Activated CD4-positive, CD25-positive, alpha-beta regulatory T cell treated with anti-CD3 and anti-CD28 coated beads, Interleukin-2, amount 50 U/mL, for 72 hours (primary cell): ENCODE measurements at places on chromosomes 12 and 14.

GRCh38 chr14:22483863-22484593 lies 105.0 kb downstream of the DAD1 start:
- DNase-seq: no peak

- no peak for DNase-seq
Measured at GRCh38 chr12:78636231-78636855, 228.2 kb upstream of the SYT1 start.

DNA sequence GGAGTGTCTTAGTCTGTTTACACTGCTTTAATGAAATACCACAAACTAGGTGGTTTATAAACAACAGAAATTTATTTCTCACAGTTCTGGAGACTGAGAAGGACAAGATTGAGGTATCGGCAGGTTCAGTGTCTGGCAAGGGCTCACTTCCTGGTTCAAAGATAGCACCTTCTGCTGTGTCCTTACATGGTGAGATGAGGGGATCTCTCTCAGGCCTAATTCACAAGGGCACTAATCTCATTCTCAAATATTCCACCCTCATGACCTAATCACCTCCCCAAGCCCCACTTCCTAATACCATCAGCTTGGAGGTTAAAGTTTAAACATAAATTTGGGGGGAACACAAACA lies 35.0 kb upstream of the PLEK2 start:
- DNase-seq: no peak

GRCh38 chr14:22556021-22556989 lies 32.7 kb downstream of the DAD1 start:
- DNase-seq: peak; percentile 93

GRCh38 chr14:22497671-22498093 lies 91.3 kb downstream of the DAD1 start:
- no peak for DNase-seq

DNA sequence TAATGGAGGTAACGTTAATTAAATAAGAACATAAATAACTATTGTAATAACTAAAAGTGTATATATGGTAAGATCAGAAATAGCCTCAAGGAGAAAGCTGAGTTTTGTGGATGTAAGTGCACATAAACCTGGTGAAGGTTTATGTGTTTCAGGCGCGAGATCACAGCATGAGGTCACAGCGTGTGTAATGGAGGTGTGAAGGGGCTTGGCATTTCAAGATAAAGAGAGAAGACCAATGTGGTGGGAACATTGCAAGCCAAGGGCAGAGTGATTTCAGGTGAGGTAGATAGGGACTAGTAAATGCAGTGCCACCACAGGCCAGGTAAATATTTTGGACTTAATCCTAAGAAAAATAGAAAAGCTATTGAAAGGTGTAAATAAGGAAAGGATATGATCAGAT lies 21.7 kb upstream of the KICS2 start:
- no peak for DNase-seq

- no peak for DNase-seq
Measured at GRCh38 chr12:110330544-110330943, 49.5 kb downstream of the ATP2A2 start.

DNA sequence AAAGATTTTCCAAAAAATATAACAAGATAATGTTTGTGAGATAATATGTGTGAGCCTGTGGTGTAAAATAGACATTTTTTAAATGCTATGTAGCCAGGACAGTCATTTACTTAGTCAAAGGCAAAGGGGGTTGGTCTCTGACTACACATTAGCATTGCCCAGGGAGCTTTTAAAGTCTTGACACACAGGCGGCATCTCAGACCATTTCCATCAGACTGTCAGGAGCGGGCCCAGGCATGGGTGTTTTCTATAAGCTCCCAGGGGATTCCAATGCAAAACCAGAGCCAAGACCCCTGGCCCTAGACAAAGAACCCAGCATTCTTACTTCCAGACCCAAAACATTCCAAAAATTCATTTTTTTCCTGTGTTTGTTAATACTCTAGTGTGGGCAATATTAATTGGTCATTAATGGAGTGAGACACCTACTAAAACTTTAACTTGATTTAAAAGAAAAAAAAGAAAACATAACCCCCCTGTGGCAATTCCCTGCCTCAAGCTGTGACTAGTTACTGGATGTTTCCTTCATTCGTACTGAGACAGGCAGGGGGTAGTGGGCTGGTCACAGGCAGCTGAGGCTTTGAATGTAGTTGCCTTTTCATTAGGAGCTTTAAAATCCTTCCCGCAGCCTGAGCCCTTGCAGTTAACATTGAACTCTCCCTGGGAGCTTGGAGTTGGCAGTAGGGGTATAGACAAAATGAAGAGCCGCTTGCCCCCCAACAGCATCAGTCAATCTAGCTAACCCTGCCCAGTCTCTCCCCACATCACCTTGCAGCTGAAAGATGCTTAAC lies 103.7 kb downstream of the CMKLR1 start:
- no peak for DNase-seq

GRCh38 chr14:51616724-51617409 lies 34.8 kb upstream of the FRMD6 start:
- DNase-seq: no peak

- peak; percentile 99 for DNase-seq
Measured at GRCh38 chr12:6890789-6891645, 13.6 kb upstream of the LRRC23 start.

GRCh38 chr12:113476176-113476986 lies 4.7 kb upstream of the LHX5 start:
- no peak for DNase-seq

DNA sequence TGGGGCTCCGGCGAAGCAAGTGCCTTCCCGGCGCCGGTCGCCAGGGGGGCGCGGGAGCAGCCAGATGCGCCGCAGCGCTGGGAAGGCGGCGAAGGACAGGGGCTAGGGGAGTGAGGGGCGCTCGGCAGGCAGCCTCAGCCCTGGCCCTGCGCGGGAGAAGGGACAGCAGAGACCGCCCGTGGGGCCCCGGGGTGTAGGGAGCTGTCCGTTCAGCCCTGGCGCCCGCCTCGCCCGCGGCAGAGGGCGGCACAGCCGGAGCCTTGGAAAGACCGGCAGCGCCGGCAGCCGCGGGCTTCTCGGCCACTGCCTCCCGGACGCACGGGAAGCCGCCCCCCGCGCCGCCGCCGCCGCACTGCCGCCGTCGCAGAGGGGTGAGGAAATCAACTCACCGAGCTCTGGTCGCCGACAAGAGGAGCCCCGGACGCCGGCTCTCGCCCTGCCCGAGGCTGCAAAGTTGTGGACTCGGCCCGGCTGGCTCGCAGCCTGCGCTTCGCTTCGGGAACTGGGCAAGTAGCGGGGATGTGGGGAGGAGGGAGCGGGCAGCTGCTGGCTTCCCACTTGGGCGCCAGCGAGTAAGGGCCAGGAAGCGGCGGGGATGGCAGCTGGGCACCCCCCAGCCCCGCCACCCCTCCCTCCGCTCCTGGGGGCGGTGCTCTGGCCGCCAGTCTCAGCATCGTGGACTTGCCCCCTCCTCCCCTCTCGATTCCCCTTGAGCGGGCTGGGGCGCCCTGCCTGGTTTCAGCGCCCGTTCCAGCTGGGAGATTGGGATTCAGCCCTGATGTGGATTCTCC lies at the start of gene ZDHHC22:
Gene ZDHHC22 (minus strand): TSS at position 578 of the 791 bp plus-strand sequence. CDS start 2,053 bp downstream, outside the sequence.
- no peak for DNase-seq

DNA sequence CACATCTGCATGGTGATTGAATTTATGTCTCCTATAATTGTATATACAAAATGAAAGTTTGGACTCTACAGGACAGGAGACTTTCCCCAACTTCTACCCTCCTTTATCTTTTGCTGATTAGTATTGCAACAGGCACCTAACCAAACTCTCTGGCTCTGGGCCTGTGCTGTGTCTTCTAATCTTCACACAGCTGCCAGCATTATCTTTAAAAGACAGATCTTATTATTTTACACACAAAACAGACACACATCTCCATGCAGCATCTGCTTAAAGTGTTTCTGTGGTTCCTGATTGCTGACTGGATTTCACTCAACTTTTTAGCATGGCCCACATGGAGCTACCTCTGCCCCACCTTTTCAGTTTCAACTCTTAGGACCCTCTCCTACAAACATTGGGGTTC lies 154.9 kb upstream of the PELI2 start:
- DNase-seq: no peak

DNA sequence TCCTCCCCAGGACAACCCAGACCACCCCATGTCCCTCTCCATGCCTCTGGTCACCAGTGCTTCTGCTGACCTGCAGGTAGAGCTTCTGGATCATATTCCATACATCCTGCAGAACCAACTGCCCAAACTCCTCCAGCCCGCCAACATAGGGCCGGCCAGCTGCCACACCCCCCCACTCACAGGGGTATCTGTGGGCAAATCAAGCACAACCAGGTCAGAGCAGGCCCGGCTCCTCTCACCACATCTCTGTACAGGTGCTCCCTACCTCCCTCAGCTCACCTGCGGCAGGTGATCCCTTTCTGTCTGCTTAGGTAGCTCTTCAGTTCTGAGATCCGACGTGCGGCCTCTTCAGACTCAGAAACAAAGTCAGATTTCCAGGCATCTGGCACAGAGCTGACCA lies 29.0 kb downstream of the TEP1 start:
- no peak for DNase-seq

- no peak for DNase-seq
Measured at GRCh38 chr14:78016532-78016931, 153.6 kb upstream of the NRXN3 start.

DNA sequence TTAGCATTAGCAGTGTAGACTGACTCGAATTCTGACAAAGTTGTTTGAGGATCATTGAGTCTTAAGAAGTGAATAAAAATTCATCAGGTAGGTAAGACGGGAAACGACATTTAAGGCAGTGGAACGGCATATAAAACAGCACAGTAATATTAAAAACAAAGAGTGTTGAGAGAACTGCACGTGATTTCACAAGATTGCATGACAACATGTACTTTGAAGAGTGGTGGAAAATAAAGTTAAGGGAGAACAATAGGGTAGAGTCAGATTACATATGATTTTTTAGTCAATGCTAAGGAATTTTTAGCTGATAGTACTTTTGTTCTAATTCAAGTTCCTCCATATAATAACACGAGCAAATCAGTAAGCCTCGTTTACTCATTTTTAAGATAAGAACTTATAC lies 115.4 kb downstream of the SOX5 start:
- no peak for DNase-seq

DNA sequence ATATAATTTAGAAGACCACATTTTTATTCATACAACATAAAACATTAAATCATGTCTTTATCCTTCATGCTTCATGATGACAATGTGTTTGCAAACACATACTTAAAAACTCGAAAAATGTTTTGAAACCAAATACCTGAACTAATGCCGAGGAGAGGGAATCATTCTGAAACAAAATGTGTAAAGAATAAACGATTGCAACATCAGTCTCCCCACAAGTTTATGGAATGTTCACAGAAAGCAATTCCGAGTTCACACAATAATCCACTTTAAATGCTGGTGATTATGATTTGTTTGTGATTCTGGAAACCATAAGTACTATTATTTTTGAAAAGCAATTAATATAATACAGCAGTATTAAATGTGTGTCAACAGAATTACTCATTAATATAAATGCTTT lies 84.5 kb upstream of the PDZRN4 start:
- no peak for DNase-seq

DNA sequence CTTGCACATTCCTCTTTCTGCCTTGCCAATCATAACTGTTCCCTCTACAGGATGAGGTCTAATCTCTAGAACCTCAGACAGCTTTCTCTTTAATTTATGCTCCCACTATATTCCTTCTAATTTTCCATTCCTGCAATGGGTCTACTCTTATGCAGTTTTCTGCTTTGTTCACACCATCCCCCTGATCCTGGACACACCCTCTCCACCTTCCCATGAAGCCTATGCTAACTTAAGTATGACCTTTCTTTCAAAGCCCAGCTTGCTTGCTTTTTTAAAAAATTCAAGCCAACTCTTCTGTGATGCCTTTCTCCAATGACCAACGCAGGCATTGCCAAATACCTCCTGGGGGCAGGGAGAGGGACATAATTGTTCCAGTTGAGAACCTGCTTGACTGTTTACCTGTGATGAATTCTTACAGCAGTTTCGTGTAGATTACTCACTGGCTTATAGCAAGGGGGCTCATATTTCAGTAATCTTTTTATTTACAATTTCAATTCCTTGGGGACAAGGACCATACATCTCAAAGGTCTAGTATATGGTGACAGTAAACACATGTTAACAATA lies 7.8 kb downstream of the SLC38A1 start:
- DNase-seq: no peak

DNA sequence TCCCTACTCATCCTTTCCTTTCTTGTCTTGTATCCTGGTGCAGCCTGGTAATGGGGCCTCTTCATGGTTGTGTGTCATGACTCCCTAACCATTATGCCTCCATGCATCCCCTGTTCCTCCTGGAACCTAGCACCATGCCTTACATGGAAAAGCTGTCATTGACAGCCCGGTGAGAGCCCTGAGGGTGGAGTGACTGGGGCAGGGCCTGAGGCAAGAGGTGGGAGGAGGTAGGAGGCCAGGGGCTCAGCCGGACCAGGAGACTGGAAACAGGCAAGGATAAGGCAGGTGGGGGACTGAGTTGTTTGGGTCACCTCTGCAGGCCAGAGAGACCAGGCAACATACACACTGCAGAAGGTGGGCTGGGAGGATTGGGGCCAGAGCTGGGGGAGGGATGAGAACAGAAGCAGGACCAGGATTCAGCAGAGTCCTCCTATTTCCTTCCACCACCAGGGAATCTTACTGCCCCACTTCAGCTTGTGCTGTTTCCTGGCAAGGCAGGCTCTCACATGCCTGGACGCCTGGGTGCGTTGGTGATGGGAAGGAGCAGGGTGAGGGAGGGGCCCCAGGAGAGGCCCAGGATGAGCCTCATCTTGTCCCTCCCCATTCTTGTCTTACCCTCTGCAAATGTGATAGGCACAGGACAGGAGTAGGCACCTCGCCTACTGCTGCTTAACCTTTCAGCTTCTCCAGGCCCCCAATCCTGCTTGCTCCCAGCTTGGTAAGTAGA lies at the start of gene LTB4R2:
Gene LTB4R2 (plus strand): TSS at position 603 of the 727 bp plus-strand sequence. CDS start 525 bp downstream, outside the sequence.
- no peak for DNase-seq

GRCh38 chr14:103712633-103713247 lies 2.5 kb downstream of the XRCC3 start:
- DNase-seq: no peak

DNA sequence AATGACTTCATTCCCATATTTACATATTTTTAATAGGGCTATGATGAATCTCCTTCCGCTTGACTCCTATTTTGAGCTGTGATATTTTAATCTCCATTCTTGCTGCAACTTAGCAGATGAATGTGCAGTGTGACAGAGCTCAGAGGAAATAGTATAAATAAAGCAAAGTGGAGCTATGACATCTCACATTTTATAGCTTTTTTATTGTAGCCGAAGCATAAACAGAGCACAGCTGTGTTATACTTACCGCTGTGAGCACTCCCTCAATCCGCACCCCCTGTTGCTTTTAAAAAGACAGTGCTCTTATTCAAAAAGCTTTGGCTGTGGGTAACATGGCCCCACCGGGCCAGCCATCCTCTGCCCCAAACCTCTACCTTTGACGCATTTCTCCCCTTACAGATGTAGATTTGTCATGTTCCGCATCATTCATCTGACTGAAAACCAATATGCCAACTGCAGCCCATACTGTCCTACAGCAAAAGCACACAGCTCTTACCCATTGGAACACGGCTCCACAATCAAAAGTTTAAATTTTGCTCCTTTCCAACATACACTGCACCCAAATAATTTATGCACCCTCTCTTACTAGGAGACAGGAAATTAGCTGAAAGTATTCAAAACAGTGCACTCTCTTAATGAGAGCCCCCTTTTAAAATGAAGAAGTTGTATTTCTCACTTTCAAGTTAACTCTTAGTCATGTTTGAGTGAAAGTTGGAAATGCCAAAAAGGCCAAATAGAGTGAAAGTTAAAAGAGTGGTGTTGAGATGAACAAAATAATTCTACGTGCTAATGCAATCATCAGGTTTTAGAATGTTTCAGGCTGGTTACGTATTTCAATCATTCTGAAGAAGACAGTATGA lies 429.3 kb upstream of the SOX5 start:
- DNase-seq: no peak

- no peak for DNase-seq
Measured at GRCh38 chr12:13177373-13177772, 19.2 kb upstream of the EMP1 start.
